ENCODE measurements at places on chromosomes 5 and 9.

- DNase-seq, result no peak
Observed at GRCh38 chr5:95237324-95237723, 47.6 kb downstream of the MCTP1 start.

DNA sequence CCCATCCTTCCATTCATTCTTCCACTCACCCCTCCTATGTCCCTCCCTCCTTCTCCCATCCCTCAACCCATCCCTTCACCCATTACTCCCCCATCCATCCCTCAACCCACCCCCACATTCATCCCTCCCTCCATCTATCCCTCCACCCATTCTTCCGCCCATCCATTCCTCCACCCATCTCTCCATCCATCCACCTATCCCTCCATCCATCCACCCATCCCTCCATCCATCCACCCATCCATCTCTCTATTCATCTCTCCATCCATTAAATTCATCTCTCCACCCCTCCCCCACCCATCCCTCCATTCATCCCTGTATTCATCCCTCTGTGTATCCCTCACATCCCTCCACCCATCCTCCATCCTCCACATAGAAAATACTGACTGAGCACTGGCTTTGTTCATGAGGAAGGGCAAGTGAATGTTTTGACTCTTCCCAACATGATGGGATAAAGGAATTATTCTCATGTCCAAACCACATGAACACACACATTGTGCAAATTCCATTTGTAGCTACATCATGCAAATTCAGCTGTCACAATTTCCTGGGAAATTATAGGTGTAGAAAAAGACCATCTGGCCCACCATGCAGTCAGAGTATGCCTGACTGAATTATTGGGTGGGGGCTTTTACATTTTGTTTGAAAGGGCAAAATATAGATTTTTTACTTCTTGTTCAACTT lies 6.9 kb upstream of the VAV2 start:
- DNase-seq, result no peak

- DNase-seq, result no peak
Observed at GRCh38 chr5:132480893-132481595, 9.5 kb downstream of the IRF1 start.

GRCh38 chr5:58681943-58682342 lies 99.1 kb downstream of the RAB3C start:
- DNase-seq, result no peak

GRCh38 chr9:72428329-72428728 lies 63.3 kb upstream of the ZFAND5 start:
- no peak for DNase-seq

GRCh38 chr9:37954581-37954981 lies 50.7 kb upstream of the SLC25A51 start:
- DNase-seq, result no peak

GRCh38 chr9:121773954-121774714 lies 122.7 kb downstream of the DAB2IP start:
- DNase-seq, result no peak

GRCh38 chr9:35508069-35508468 lies 18.2 kb downstream of the RUSC2 start:
- DNase-seq, result no peak

DNA sequence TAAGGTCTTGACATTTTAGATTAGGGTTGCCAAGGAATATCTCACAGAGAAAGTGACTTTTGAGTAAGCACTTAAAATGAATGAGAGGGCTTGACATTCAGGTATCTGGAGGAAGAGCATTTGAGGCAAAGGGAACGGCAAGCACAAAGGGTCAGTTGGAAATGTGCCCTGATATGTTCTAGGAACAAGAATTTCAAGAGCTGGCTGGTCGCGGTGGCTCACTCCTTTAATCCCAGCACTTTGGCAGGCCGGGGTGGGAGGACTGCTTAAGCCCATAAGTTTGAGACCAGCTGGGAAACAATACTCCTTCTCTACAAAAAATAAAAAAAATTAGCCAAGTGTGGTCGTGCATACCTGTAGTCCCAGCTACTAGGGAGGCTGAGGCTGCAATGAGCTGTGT lies 16.5 kb downstream of the KIAA1958 start:
- no peak for DNase-seq

DNA sequence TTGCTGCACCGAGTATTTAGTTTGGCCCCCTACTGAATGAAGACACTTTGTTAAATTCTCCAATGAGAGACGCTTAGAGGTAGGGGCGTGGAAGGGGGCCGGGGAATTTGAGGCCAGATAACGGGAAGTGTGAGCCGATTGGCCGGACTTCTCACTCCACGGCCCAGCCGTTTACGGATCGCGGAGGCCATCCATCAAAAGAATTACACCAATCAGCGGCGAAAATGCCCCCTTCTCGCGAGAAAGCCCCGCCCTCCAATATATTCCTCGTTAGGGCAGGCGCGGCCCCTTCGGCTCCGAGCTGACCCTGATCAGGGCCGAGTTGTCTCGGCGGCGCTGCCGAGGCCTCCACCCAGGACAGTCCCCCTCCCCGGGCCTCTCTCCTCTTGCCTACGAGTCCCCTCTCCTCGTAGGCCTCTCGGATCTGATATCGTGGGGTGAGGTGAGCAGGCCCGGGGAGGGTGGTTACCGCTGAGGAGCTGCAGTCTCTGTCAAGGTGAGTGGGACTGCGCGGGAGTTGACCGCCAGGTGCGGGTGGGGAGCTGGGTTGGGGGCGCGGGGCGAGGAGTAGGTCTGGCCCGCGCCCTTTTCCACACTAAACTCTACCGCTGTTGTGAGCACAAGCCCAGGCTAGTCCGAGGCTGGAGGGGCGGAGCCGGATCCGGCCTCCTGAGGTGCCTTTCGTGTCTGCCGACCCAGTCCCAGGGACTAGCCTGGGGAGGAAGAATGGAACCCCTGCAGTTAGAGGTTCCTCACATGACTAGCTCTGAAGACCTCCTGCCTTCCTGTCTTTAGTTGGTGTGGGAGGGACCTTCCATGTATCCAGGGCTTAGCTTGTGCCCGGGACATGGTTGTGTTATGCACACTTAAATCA lies at the start of gene CCNG1:
CCNG1 (plus strand) TSS at position 287 of the 874 bp plus-strand sequence. CDS start 1,662 bp downstream, outside the sequence.
- DNase-seq, result peak; percentile 80

DNA sequence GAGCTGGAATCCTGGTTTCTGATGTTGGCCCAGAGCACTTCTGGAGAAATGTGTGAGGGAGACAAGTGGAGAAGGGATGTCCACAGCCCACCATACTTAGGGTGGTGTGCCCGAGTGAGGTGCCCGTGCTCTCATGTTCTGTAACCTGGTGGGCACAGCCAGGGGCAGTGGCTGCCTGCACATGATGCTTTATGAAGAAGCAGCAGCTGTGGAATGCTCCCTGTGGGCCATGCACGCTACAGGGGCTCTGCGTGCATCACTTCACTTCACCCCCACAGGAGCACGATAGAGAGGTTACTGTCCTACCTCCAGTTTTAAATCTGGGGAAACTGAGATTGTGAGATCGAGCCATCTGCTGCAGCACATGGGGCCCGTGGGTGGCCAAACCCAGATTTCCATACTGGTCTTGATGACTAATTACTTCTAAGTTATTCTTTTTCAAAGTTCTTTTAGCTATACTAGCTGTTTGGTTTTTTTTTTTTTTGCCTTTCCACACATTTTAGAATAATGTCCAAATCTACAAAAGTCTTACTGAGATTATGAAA lies 441.6 kb downstream of the GADD45G start:
- DNase-seq, result no peak

DNA sequence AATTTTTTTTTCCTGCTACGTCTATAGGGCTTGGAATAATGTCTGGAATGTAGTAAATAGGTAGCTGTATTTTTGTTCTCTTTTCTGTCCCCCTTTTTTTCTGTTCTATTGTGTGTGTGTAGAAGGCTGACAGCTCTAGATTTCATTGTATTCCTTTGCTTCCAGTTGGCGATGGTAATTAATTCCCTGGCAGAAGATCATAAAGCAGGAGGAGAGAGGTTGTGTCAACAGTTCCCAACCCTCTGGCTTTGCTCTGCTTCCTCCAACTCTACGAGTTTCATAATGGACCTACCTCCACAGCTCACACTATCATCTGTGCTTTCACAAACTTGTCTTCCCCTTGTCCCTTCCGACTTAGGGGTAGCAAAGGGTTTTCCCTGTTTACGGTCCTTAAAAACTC lies 117.9 kb upstream of the CDH18 start:
- DNase-seq, result no peak

DNA sequence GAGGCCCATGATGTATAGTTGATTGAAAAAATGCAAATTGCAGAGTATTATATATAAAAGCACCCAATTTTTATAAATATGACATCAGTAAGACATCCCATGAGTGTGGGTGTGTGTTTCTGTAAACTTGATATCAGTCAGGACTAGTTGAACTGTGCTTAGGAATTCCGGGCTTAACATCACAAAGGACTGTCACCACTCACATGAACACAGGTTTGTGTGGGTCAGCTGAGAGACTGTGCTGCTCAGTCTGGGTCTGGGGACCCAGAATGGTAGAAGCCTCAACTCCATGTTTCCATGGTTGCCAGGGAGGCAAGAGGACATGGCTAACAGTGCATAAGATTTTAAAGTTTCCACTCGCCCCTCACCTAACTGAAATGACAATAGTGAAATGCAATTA lies 120.3 kb downstream of the ADCY2 start:
- DNase-seq, result no peak

- no peak for DNase-seq
Observed at GRCh38 chr5:172848419-172848818, 14.4 kb downstream of the ERGIC1 start.

DNA sequence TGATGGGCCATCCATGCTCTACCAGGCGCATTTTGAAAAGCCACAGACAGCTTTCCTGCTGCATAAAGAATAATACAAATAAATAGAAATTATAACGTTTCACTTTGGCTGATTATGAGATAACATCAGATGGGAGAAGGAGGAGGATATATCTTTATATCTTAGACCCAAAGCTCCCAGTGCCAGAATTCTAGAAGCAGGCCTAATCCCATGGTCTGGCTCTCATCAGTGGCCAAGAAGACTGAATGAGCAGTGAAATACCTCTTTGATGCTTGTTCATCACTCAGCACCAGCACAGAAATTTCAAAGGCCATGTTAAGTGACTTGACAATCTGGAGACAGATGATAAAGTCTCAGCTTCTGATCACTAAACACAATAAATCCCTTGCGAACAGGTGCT lies 107.6 kb downstream of the PPP2R2B start:
- DNase-seq, result no peak

GRCh38 chr5:111731638-111732037 lies 25.4 kb downstream of the NREP start:
- DNase-seq, result no peak

- no peak for DNase-seq
Observed at GRCh38 chr9:134253606-134254205, 72.5 kb upstream of the RXRA start.

- no peak for DNase-seq
Observed at GRCh38 chr5:143041972-143042770, 272.0 kb downstream of the ARHGAP26 start.

GRCh38 chr9:81855538-81855937 lies 72.7 kb upstream of the SPATA31D4 start:
- DNase-seq, result no peak

- DNase-seq, result no peak
Observed at GRCh38 chr9:33186457-33187168, 19.5 kb upstream of the B4GALT1 start.

DNA sequence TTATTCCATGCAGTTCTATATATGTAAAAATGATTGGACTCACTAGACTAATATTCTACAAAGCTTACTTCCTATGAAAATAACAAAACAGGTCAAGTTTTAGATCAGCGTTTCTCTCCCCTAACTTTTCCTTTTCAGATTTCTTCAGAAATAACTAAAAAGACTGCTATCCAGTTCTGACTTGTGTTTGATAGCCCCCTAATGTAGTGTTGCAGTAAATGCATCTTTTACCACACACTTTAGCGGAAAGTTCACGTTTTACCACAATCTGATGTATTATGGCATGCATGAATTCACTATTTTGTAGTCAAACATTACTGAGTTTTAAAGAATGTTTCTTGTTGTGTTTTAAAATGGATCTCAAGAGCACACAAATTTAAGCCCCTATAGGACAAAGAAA lies 292.7 kb downstream of the RAB3C start:
- no peak for DNase-seq

GRCh38 chr5:166532456-166533220 lies 1758.8 kb upstream of the WWC1 start:
- DNase-seq, result no peak

GRCh38 chr5:138053554-138053953 lies 20.7 kb upstream of the FAM13B start:
- DNase-seq, result no peak

- DNase-seq, result no peak
Observed at GRCh38 chr5:181204826-181205760, at the start of gene TRIM7. TSS of gene TRIM7 (minus strand) at chr5:181205196. CDS start at chr5:181205110, 86 bp downstream.

DNA sequence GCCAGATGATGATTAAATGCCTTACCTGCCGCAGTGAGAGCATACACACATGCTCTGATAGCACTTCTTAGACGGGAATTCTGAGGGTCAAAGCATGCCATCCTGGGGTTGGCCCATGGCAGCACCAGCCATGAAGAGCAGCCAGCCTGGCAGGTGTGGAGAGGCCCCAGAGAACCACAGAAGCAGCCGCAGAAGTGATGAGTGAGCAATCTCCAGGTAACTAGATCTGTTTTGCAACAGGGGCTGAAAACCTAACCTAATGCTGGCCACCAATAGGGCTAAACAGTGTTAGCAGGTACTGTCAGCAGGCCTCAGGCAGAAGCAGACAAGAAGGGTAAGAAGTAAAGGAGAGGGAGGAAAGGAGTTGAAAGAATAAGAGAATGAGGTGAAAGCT lies 33.5 kb upstream of the HOMER1 start:
- DNase-seq, result no peak

Measured in activated CD4-positive, alpha-beta T cell treated with anti-CD3 and anti-CD28 coated beads for 24 hours (primary cell).